ENCODE measurements at places on chromosomes 1 and 21.
A peak's percentile ranks its signal among the peaks of the same experiment; 100 is the strongest.

- DNase-seq = no peak
These were observed 244.6 kb upstream of the DMRTA2 start for GRCh38 chr1:50667710-50668356.

DNA sequence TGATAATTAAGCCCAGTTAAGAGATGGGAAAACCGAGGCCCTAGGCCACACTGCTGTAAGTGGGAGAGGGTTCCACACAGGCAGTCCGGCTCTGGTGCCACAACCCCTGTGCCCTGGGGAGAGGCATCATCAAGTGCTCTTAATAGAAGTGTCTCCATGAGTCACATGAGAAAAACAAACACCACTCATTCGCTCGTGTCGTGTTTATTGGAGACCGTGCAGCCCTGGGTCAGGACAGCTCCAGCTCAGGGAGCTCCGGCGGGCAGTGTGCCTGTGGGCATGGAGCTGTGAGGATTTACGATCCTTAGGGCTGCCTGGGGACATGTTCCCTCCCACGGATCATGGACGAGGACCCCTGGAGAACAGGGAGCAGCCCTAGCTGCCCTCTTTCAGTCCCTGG is 658.5 kb downstream of the AJAP1 start:
- DNase-seq = no peak

DNA sequence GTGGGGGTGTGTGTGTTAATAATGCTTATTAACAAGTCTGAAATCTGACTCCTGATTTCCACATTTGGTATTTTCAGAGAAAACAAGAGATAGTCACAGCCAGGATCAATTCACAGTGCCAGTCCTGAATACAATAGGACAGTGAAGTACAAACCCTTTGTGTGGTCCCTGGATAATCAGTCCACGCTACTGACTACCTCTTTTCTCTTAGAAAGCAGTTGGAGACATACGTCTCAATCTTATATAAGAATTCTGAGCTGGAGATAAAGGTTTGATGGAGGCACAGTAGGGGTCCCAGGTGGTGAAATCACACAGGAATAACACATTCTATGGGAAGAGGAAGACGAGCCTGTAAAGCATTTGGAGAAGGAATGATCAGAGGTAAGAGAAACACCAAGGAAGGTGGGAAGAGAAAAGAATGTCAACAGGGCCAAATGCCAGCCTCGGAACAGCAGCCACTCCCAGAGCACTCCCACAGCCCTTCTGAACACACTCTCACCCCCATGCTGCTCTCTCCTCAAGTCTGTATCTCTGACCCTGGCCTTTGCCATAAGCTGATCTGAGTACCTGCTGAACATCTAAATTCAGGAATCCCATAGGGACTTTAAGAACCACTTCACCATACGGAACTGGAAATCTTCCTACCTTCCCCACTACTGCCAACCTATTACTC is 48.6 kb downstream of the TRAF5 start:
- DNase-seq = no peak

DNA sequence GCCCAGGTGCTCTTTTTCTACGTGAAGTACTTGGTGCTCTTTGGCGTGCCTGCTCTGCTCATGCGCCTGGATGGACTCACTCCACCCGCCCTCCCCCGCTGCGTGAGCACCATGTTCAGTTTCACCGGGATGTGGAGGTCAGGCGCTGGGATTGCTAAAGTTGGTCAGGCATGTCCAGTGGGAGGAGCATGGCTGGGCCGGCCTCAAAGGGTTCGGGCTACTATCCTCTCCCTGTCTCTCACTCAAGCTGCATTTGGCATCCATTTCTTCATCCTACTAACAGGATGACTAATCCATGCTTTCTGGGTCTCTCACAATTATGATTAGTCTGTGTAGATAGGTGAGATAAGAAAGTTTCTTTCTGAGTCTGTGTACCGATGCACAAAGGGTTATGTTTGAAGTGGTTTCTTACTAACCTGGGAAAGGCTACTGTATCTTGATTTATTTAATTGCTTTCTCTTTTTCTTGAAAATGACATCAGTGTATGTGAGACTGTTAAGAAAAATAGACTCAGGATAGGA is 135.9 kb downstream of the HHAT start:
- no peak for DNase-seq

DNA sequence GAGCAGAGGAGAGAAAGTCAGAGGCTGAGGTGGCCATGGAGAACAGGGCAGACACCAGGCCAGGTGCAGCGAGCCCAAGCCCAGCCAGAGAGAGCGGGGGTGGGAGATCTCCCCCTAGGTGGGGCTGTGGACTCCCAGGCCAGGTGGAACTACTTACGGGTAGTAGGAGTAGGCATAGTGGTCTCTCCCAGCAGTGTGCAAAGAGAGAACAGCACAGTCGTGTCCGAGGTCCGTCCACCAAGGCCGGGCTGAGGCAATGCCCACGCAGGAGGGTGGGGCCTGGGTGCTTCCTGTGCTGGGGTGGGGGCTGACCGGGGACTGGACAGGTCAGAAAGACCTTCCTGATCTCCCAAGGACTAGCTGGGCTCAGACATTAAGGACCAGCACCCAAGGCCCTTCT is 263.7 kb downstream of the PTPRU start:
- no peak for DNase-seq

DNA sequence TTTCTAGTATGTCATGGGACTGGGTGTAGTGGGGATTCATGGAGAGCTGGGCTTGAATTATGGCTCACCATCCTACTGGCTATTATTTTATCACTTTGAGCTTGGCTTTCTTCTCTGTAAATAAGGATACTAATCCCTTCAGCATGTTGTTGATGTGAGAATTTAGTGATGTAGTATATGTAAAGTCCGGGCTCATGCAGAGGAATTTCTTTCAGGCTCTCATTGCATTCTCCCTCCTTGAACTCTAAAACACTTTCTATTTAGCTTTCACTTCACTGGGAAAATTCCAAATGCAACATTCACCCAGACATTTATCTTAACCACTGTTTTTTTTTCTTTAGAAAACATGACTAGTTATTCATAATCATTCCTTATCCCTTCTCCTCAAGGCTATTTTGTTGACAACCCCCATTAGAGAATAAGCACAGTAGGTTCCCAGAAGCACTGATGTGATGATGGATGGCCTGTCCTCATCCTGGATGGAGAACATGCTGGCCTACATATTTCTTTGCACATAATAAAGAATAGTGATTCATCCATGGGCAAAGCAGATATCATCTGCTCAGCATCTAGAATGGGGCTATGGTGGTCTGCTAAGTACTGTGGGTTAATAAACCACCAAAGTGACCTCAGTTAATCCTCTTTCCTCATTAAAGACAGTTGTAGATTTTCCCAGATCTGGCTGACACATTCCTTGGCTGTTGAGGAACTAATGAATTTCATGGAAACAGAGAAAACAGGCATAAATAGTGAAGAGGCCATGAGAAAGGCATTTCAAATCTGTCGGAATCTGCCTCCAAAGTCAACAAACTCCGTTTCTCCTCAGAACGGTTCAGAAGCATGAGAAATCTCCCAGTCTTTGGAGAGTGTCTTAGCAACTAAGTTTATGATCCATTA is 68.0 kb upstream of the CYP2J2 start:
- no peak for DNase-seq

GRCh38 chr1:227943381-227944089 is 4.2 kb downstream of the WNT9A start:
- DNase-seq = peak; percentile 3

DNA sequence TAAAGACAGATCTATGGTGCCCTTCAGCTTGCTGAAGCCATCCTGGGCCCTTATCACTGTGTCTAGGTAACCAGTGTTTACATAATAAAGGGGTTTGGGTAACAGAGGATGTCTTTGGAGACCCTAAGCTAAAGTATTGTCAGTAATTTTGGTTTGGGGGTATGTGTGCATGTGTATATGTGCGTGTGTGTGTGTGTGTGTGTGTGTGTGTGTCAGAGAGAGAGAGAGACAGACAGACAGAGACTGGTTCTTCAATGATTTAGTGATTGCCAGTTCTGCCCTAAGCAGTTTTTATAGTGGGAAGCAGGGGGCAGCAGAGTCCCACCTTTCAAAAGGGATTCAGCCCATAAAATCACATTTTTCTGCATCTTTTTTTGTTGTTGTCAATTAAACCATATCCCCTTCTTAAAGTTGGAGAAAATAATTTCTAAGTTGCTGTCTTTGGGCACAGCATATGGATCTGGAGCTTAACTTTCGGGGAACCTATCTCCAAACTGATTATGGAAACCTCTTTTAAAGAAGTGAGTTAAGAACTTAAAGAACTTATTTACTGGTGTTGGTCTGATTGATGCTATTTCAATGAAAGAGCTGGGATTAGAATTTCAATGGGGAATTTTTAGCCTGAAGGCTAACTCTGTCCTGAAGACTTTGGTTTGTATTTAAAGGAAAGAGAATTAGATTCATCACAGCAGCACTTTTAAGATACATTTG is 51.1 kb downstream of the ZNF326 start:
- DNase-seq = no peak

GRCh38 chr1:64302971-64303370 is 99.5 kb downstream of the UBE2U start:
- no peak for DNase-seq

GRCh38 chr1:35683012-35683411 is 35.7 kb downstream of the C1orf216 start:
- DNase-seq = no peak

DNA sequence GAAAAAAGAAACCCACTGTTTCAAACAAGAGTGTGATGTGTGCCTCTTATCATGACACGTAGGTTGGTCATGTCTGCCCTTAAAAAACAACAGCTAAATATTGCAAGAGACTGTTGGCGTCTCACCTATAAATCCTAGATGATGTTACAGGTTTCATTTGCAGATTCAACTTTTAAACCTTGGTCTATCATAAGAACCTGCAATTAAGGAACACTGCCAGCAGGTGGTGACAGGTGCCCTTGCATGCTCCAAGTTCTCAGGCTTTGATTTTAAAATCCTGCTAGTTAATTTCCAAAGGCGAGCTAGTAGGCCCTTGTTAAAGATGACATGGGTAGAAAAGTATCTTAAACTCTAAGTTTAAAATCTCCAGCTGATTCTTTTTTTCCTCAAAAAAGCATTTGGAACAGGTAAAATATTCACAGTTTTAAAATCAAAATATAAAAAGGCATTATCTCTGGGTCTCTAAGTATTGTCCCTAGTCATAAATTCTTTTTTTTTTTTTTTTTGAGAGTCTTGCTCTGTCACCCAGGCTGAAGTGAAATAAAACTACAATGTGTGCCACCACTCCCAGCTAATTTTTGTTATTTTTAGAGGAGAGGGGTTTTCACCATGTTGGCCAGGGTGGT is 39.1 kb downstream of the CLSTN1 start:
- DNase-seq = no peak

DNA sequence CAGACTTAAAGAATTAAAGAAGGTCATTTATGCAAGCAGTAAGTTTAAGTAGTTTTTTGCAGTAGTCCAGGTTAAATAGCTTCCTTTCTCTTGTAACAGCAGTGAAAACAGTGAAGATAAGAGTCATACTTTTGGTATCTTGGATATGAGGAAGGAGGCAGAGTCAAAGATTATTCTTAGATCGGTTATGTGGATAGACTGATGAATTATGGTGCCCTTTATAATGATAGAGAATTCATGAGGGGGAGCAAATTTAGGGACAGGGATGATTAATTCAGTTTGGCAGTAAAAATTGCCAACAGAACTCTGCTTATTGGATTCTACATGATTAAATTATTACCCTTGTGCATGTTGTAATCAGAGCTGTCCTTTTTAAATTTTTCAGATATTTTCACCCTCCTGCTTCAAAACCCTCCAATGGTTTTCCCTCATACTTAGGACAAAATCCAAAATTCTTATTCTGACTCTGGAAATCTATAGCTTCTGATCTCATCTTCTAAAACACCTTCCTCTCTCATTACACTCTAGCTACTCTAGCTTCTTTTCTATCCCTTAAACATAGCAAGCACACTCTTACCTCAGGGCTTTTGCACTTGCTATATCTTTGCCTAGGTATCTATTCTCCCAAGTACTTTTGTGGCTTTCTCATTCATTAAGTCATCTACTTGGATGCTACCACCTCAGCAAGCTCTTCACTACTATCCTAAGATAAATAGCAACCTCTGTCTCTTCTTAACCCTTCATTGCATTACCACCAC is 79.8 kb downstream of the PKN2 start:
- no peak for DNase-seq

GRCh38 chr1:55592122-55592521 is 377.0 kb upstream of the USP24 start:
- DNase-seq = no peak

- DNase-seq = no peak
These were observed 23.0 kb downstream of the MARK1 start for GRCh38 chr1:220550811-220551399.

DNA sequence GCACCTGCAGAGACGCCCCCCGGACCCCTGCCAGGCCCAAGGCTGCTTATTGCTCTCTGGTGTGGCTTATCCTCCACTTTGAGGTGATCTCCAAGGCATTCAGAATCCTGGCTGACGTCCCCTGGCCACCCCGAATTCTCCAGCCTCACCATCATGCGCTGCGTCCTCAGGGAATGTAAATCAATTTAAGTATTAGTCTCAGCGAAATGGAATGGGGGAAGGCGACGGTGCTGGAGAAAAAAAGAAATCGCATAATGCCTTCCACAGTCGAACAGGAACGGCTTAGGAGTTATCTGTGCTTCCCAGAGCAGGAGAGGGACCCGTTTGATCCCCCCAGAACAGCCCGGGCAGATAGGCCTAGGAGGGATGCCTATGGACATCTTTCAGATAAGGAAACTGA is 2.9 kb downstream of the EPHA8 start:
- no peak for DNase-seq

GRCh38 chr1:56824938-56825337 is 5.7 kb upstream of the FYB2 start:
- no peak for DNase-seq

DNA sequence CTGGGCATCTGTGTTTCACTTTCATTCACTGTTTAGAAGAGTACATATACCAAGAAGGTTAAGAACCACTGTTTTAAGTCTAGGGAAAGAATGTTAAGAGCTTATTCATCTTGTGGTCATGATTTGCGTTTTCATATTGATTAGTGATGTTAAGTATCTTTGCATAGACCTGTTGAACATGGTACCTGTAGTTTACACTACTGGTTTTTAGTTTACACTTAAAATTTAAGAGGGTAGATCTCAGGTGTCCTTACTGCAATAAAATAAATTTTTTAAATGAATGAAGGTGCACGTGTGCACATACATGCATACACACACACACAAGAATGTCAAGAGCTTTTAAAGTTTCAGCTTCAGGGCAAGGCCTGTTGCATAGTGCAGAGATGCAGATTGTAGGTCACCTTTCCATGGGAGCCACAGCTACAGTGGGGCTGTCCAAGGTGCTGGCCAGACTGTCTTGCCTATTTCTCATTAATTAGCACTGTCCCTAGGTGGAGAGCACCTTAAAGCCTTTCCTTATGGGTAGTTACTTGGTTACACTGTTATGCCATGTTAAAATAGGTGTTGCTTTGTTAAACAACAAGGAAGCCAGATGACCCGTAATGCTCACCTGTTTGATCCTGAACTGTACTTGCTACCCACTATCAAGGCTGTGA is 543.0 kb upstream of the DAB1 start:
- no peak for DNase-seq

DNA sequence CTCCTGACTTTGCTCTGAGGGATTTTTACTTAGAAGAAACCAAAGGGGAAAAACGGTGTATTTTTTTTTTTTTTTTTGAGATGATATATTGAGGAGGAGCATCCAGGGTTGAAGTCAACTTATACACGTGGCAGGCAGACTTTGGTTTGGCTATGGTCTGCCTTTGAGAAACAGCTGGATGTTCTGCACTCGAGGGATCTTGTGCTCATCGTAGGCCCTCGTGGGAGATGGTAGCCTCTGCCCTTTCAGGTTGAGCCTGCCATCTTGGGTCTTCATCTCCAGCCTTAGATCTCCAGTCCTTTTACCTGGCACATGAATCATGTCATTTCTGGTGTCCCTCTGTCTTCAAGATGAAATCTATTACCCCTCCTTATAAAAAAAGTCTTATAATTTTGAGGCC is 67.1 kb upstream of the UBE2U start:
- no peak for DNase-seq
